IPS-NIHi11 (cell line): ENCODE measurements at places on chromosomes 6 and 20.

DNA sequence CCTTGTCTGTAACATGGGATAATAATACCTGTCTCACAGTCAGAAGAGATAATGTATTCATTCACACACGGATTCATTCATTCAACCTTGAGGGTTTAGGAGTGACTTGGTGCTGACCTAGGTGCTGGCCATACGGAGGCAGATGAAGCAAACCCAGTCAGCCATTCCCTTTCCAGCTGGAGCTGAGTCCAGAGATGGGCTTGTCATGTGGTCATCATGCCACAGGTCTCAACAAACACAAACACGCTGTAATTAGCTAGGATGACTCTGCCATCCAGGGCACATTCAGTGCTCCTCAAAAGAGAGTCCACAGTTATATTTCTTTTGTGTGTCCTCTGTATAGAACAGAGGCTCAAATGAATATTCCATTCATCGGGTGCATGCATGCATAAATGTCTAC, 19.5 kb upstream of the PRELID3B start:
- DNase-seq, result no peak

DNA sequence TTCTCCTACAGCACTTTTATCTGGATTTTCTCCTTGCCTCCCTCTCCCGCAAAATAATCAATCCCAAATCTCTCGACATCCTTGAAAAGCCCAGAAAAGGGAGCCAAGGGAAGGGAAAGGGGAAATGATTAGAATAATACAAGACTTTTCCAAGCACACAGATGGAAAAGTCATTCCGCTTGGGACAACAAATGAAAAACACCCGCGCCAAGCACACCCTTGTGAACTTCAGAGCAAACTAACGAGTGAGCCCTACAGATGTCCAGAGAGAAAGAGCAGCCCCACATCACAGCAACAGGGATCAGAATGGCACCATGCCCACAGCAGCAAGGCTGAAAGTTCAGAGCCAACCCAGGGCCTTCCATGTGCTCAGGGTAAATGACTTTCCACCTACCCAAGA, 49.6 kb downstream of the NINL start:
- no peak for DNase-seq

GRCh38 chr20:60589623-60590022, 631.4 kb downstream of the CDH26 start:
- DNase-seq, result peak; percentile 76

DNA sequence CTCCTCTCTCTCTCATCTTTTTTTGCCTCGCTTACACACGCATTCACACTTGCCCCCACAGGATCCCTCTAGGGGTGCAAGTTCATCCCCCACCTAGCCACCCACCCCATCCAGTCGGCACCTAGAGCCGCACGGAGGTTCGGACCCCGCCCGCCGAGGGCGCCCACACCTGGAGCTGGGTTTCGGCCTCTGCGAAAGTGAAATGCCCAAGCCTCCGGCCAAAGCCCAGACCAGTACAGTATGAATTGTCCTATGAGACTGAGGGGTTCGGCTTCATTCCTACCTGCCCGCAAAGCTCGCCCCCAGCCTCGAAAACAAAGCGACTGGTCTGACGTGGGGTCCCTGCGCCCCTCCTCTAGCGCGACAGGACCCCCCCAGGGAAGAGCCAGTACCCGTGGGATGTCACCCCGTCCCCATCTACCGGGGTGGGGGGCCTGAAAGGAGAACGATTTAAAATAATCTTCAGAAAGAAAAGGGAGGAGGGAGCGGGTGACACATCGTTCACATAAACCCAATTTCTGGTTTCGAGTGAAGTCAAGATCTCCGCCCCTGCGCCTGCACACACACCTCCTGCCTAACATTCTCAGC, 1.5 kb downstream of the TFAP2A start:
- no peak for DNase-seq

DNA sequence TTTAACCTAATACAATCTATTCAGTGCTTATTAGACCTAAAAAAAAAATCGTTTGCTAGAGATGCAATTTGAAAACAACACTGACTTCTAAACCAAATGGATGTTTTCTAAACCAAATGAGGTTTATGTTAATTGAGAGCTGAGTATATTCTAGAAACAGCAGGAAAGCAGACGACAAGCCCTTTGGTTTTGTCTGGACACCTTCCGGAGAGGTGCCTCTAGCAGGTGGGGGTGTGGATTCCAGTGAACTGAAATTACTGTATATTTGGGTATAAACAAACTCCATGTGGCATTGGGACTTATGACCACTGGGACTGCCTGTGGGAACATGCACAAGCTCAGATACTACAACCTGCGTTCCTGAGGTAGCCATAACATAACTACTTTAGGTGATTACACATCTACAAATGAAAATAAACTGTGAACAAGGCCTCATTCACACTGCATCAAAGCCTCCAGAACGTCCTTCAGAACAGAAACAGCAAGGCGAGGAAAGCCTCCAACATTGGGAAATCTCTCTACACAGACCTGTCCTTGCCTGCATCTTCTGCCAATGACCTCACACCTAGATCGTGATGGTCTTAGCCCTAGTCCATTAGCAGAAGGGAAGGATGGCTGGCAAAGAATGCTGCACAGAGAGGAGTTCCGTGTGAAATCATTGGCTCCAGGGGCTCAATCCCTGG, 206.8 kb upstream of the FOXQ1 start:
- DNase-seq, result peak; percentile 25

DNA sequence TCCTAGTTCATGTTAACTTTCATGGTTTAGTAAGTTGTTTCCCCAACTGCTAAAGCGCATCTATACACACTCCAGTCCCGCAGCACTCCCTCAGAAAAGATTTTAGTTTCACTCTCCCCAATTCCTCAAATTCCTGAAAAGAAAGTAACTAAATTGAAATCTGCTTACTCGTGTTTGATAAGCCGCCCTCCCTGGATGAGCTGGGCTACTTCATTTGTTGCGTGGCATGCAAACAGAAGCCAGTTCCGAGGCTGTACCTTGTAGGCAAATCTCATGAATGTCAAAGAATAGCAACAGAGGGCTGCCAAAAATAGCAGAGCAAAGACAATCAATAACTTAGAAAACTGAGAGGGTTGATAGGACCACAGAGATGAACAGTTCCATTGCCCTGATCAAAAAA, 16.9 kb downstream of the MPC1 start:
- no peak for DNase-seq

DNA sequence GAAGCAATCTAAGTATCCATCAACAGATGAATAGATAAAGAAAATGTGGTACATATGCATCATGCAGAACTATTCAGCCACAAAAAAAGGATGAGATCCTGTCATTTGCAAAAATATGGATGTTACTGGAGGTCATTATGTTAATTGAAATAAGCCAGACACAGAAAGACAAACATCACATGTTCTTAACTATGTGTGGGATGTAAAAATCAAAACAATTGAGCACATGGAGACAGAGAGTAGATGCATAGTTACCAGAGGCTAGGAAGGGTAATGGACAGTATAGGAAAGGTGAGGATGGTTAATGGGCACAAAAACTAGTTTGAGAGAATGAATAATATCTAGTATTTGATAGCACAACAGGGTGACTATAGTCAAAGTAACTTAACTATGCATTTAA, 26.3 kb downstream of the GGTLC1 start:
- no peak for DNase-seq

- DNase-seq, result peak; percentile 82
These were observed 77.9 kb upstream of the RALY start for GRCh38 chr20:33915726-33916331.

DNA sequence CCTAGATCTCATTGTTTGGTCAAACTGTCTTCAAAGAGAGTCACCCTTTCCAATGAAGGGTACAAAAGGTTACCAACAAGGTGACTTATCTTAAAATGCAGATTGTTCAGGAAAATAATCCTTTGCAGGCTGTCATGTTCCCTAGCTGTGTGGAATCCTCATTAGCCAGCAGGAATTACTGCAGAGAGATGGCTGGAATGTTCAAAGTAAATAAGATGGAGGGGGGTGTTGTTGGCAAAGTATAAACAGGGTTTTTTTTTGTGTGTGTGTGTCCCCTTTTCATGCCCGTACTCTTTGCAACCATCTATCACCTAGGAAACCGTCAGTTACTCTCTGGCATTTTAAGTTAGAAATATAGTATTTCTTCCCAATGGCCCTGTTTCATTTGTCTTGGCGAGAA, 6.5 kb downstream of the NEDD9 start:
- no peak for DNase-seq

GRCh38 chr6:42984924-42985475, 630 bp downstream of the PPP2R5D start:
- DNase-seq, result peak; percentile 39

- no peak for DNase-seq
These were observed 12.0 kb downstream of the STMN3 start for GRCh38 chr20:63641146-63641791.

DNA sequence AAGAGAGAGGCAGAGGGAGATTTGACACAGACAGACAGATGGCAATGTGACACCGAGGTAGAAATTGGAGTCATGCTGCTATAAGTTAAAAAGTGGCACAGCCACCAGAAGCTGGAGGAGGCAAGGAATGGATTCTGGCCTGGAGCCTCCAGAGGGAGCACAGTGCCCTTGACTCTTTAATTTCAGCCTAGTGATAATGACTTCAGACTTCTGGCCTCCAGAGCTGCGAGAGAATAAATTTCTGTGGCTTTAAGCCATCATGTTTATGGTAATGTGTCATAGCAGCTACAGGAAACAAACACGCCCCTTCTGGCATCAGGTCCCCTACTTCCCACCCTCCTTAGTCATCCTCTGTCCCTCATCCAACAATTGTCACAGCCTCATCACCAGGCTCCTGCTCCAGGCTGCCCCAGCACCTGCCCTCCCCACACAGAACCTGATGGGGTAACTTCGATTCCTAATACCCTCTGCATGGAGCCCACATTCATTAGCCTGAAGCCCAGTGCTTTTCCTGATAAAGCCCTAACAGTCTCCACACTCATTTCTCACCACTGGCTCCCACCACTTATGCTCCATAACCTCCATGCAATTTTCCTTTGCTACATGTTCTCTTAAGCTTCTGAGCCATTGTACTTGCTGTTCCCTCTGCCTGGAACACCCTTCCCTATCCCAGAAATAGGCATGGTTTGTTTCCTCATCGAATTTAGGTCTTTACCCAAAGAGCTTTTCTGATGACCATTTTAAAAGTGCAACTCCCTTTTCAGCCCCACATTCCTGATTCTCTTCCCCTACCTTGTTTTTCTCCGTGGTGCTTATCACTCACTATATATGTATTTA, 69.7 kb upstream of the TOX2 start:
- DNase-seq, result no peak

DNA sequence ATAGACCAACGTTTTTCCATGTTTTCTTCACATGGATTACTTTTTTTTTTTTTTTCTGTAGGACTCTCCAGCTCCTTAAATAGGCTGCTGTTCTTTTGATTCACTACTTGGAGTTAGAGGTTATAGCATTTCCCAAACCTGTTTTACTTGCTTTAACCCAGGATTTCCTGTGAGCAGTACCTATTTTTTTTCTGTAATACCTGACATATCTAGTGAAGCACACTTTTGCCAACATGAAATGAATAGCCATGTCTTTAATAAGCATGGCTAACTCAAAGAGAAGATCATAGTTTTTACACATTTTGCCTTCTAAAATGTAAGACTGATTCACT, 137.0 kb downstream of the FOXA2 start:
- no peak for DNase-seq

DNA sequence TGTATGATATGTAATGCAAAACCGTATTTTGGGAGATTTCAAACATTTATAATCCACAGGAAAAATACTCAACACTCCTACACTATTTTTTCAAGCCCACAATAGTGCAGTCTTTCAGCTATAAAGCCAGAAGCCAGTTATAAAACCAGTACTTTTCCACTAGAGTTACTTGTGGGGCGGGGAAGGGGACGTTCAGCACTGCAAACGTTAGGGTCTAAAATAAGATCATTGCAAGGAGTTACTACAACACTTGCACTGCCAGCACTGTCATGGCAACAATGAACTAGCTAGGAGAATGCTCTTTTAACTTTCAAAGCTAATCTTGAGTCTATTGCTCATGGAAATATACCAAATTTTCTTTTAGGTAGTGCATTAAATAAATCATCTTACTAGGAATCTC, 14.7 kb downstream of the SESN1 start:
- DNase-seq, result no peak

- DNase-seq, result no peak
These were observed 408.4 kb downstream of the PKHD1 start for GRCh38 chr6:51678905-51679620.

DNA sequence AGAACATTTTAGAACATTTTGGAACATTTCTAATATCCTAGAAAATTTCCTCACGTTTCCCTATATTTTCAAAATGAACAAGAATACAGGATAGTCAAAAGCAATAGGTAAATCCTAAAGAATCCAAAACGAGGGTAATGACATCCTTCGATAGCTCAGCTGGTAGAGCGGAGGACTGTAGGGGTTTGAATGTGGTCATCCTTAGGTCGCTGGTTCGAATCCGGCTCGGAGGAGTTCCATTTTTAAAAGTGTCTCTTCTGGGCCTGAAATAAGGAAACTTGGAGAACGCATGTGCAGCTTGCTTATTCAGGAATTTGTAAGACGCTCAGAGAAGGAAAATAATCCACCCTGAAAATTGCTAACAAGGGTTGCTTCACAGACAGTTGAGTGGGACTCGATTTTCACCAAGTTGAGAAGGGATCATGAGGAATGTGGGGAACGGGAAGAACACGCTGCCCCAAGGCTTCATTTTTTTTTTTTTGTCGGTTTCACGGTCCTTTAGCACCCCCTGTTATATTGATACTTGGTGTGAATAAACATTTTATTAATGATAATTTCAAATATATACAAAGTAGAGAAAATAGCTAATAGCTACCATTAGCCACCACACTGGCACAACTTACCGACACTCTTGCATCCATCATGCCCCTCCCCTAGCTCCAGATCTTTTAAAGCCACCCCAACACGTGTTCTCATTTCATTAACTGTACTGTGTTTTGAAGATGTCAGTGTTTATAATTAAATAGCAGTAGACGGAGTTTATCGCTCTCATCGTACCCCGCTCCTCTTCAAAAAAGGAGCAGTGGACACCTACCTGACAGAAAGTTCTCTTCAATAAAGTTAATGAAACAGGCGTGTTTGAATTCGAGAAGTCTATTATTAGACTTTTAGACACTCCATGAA, 1.8 kb upstream of the ABT1 start:
- peak; percentile 37 for DNase-seq

DNA sequence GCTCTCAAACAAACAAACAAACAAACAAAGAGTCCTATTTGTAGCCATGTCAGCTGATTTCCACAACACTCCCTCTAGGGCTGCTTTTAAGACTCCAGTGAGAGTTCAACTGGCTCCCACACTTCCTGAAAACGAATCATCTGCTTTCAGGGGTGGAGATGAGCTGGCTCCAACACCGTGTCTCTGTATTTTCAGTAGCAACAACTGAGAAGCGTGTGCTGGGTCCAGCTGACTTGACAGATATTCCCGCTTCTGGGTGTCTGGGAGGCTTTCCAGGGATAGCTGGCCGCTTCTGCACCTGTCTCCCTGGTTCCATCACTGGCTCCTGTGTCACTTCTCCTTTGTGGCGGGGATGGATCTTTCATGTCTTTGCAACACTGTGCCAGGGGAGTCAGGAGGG, 272.5 kb upstream of the SOX4 start:
- DNase-seq, result no peak

- DNase-seq, result no peak
These were observed 96.7 kb upstream of the OPRM1 start for GRCh38 chr6:153942361-153942760.

- no peak for DNase-seq
These were observed 868 bp downstream of the METTL24 start for GRCh38 chr6:110357298-110357663.
